Activated T-helper 9 cell treated with anti-CD3 and anti-CD28 coated beads, Interleukin-2, amount 50 U/mL, for 16 hours (primary cell): ENCODE measurements at places on chromosomes 3 and 15.

- DNase-seq: no peak
These were observed 19.5 kb downstream of the ANKUB1 start for GRCh38 chr3:149772861-149773260.

DNA sequence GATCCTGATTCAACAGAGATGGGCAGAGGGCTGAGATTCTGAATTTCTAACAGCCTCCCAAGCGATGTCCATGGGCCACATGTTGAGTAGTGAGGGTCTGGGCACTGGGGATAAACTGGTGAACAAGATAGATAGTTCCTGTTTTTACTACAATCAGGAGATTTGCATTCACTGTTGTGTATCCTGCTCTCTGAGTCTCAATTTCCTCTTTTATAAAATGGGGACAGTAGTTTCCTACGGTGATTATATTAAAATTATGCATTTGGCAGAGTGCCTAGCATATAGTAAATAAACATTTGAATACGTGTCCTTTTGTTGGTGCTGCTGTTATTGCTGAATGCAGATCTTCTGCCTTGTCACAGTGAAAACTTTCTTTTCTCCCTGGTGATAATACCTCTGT, 102.5 kb downstream of the MYH15 start:
- no peak for DNase-seq

DNA sequence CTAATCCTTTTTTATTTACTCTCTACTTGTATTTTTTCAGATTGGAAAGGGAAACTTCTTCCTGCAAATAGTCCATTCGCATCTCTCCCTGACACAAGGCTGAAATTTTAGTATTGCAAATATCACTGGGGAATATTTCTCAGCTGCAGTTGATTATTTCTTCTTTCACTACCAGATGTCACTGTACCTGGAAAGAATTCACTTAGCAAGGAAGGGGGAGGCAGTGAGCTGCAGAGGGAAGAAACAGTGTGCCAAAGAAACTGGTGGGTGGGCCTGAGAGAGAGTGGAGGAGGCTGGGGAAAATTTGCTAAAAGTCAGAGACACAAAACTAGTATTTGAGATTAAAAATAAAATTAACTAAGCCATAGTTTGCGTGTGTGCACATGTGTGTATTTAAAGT, 142.3 kb upstream of the STT3B start:
- no peak for DNase-seq

DNA sequence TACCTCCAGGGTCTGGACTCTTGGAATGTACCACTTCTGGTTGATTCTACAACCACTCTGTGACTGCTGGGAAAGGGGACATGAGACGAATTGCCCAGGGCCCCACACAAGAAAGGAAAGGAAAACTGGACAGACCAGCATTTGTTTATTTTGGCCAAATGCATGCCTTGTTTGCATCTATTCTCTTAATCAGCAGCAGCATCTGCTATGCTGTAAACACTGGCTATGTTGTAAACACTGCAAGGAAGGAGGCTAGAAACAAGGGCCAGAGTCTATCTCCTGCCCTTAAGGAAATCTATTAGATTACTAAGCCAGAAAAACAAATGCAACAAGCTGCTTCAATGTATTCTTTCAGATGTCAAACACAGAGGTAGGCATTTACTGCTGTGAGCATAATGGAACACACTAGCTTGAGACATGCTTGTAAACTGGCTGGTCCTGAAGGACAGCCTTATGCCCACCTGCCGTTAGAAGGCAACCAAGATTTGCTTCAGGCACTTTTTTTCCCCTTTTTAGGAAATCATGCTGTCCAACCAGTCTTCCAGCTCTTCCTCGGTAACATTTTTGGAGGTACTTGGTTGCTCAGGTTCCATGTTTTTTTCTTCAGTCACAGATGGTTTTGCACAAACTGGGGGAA, 102.1 kb upstream of the CHRM5 start:
- DNase-seq: no peak

DNA sequence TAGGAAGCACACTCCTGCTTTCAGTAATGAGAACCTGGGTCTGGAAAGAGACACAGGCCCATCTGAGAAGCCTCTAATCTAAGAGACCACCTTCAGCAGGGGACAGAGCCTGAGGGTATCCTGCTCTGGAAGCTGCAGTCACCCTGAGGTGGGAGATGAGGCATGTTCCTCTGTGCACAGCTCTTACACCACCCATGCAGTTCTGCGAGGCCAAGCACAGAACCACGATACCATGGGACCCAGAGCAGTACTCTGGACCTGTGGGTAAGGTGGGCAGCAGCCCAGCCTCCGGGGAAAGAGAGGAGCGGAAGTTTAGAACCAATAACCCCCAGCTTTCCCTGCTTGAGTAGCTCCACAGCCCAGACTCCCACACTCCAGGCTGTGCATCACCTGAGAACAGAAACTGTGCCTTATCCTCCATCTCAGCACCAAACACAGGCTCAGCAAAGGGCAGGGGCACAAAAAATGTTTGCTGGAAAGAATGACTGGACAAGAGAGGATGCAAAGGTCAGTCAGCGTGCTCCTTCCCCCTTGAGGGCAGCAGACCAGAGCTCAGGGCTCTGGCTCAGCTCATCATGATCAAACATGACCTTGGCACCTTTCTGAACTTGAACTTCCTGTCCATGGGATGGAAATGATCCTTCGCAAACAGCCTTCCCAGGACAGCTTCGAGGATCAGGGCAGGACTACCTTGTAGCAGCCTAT, 43.1 kb downstream of the RBPMS2 start:
- DNase-seq: no peak

GRCh38 chr3:184639351-184639750, 72.5 kb downstream of the MAGEF1 start:
- no peak for DNase-seq

- no peak for DNase-seq
These were observed 57.2 kb downstream of the SEC22A start for GRCh38 chr3:123258811-123259420.

DNA sequence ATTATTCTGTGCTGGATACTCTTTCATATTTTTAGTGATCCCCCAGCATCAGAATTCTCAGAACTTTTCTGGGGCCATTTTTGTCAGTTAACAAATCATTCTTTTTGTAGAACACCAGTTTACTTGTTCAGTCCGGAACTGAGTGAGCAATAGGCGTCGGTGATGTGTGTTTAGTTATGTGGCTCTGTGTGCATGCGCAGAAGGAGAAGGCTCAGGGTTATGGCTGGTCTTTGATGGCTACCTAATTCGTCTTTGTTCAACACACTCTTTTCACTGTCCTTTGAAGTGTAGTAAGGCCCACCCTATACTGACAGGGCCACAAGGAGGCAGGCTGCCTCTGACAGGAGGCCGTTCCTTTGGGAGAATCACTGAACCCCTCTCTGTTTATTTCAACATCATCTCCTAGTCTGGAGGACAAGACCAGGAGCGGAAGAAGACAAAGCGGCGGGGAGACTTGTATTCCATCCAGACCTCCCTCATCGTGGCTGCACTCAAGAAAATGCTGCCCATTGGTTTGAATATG, 158.2 kb upstream of the CHRM5 start:
- no peak for DNase-seq

DNA sequence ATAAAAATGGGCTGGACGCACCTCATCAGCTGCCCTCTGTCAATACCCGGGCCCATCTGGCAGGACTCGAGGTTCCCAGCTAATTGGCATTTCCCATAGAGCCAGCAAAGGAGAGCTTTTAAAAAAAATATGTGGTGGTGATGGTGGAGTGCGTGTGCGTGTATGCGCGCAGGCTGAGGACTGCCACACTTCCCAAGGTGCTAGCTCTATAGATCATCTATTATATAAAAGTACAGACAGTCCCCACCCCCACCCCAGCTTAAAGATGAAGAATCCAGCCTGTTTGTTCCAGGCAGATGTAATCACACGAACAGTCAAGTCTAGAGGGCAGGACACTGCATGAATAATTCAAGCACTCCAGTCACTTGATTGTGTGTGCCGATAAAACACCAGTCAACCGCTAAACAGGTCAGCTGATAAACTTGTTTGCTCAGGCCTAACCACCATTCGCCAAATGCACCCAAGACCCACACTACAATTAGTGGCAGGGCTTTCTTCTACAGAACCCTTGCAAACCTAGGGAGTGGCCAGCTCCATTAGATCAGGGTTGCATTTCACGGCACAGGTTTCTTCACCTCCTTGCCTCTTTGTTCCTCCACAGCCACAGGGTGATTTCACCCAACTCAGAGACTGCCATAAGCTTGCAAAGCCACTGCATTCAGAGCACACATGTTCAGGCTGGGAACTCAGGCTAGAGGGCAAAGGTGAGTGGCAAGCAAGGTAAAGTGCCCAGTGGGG, 5.8 kb downstream of the TLE3 start:
- DNase-seq: no peak

DNA sequence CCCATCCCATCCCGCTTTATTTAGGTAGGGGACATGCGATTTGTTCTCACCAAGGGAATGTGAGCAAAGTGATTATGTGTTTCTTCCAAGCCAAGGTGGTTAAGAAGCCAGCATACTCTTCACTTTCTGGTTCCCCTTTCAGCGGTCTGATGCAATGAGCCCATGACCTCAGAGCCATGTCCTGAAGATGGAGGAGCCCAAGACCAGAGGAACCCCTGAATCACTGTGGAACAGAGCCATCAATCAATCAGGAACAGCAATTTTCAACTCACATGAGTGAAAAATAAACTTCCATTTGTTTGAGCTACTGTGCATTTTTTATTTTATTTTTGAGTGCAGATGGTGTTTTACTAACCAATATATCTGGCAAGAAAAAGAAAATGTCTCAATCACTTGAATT, 10.8 kb downstream of the THRB start:
- DNase-seq: no peak

DNA sequence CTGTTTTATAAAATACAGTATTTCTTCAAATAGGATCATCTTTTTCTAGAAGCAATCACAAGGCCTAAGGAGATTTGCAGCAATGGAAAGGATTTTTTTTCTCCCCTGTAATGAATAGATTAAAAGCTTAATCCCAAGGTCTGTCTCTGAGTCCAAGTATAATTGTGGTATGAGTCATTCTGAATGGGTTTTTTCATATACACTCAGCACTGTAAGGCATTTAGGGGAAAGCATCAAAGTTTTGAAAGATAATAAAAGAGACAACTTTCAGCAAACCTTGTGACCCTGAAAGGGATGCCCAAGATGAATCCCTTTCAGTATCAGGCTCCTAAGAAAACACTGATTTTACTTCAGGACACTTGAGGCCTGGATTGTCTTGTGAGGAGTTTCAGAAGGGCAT, 23.3 kb upstream of the LARS2 start:
- DNase-seq: no peak

- DNase-seq: no peak
These were observed 1.5 kb downstream of the ACAD11 start for GRCh38 chr3:132657869-132658747.

DNA sequence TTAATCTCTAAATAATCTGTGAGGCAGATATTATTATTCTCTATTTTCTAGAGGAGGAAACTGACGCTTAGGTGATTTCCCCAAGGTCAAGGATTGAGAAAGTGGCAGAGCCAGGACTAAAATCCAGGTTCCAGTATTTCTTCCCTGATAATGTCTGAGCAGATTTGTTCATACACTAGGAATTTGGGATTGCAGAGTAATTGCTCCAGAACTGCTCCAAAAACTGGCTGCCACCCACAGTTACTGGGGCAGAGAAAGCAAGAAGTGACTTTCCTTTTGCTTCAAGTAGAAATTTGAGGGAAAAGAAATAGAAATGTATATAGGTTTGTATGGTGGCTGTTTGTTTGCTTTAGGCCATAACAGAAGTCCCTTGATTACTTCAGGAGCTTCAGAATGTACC, 60.6 kb downstream of the SLC12A8 start:
- no peak for DNase-seq

- no peak for DNase-seq
These were observed 17.7 kb downstream of the TM4SF18 start for GRCh38 chr3:149315694-149316093.

DNA sequence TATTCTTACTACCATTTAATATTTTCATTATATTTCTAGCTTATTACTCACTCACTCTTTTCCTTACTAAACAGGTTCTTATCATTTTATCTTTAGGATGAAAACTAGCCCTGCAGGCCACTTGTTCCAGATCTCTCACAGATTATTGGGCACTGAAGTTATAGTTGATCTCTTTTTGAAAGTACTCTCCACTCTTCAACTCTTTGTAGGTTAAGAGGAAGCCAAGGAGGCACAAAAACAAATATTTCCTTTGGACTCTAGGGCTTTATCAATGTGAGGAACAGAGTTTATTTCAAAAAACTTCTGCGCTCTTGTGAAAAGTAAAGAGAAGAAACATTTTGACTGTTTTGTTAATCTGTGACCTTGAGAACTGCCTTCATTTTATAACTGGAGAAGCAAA, 96.0 kb upstream of the NPHP3 start:
- no peak for DNase-seq

GRCh38 chr3:138578141-138578540, 15.9 kb downstream of the CEP70 start:
- no peak for DNase-seq

DNA sequence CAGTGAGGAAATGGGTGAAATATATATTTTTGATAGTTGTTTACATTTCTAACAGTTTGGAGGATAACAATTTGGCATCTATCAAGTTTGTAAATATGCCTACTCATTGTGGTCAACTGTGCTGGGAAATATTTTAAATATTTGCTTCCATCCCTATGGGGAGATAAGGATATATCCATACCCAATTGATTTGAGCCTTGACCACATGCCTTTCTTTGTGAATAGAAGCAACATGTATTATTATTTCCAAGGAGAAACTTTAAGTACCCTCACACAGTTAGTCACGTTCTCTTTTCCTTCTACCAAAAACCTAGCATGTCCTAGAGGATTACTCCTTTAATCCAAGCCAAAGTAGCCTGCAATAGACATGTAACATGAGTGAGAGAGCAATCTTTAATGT, 245.4 kb upstream of the CBLB start:
- DNase-seq: no peak

DNA sequence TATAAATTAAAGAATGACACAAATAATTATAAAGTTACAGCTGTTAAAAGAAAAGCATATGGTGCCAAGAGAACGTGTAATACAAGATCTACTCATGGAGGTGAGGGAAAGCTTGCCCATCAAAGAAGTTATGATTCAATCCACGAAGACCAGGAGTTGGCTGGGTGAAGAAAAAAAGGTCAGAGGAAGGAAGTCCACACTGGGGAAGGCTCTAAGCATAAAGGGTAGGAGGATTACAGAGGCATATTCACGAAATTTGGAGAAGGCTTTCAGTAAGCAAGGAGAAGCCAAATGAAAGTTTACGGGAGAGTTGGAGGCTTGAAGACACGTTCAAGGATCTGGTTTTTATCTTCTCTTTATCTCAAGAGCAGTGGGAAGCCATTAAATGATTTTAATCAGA, 1.8 kb upstream of the TGFBR2 start:
- DNase-seq: no peak

GRCh38 chr15:89341316-89342005, 6.8 kb upstream of the POLG start:
- DNase-seq: no peak

DNA sequence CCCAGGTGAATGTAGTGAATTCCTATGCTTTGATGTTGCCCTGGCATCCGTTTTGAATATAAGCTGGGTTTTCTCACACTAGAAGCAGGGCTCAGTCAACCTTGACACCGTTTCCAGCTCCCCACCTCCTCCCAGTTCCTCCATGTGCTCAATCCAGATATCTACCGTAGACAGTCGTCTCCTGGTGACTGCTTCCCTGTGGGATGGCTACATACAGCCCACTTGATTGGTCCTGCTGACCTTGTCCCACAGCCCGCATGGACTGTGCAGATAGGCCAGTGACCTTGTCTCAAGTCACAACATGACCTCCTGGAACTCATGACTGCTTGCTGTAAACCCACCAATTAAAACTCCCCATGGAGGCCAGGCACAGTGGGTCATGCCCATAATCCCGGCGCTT, 8.1 kb downstream of the SEMA7A start:
- no peak for DNase-seq

GRCh38 chr3:23991683-23992628, 46.9 kb downstream of the NR1D2 start:
- no peak for DNase-seq
